ENCODE measurements at places on chromosomes 2 and 18.

DNA sequence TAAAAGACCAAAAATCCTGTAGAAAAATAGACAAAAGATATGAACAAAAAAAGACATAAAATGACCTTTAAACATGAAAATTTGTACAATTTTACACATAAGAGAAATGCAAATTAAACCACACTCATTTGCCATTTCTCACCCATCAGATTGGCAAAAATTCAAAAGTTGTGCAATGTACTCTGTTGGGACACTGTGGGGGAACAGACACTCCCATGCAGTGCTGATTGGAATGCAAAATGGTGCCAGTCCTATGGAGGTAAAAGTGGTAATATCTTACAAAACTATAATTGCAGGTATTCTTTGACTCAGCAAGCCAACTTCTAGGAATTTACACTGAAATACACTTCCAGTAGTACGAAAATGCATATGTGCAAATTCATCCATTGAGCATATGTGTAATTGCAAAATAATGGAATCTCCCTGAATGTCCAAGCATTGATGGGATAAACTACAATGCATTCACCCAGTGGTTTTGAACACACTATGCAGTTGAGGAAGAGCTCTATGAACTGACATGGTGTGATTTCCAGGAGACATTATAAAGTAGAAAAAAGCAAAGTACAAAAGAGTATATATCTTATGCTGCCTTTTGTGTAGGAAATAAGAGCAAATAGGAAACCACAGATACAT lies 201.8 kb upstream of the ZNF521 start:
- no peaks in the 10 kb centered on the region for H3K27me3 ChIP-seq
- no peaks in the 10 kb centered on the region for H3K4me1 ChIP-seq
- no peaks in the 10 kb centered on the region for H3K36me3 ChIP-seq
- no peak overlapping the region for H3K27ac ChIP-seq
- no peak overlapping the region for H3K4me3 ChIP-seq

DNA sequence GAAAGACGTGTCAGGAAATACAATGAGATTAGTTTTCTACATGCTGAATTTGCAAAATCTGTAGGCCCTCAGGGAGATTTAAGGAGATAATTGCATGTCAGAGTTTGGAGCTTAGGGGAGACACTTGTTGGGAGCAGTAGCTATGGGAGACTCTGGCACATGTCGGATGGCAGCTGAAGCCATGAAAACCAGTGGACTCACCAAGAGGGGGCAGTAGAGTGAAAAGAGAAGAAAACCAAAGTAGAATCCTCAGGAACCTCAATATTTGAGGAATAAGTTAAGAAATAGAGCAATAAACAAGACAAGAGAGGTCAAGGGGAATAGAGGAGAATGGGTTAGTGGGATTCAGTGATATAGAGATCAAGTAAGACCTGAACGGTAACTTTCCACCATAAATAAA lies 24.8 kb downstream of the RUFY4 start:
- H3K27ac ChIP-seq, result no peak overlapping the region
- DNase-seq, result no peak
- H3K27me3 ChIP-seq, result peaks cover 19% of the 10 kb centered on the region
- H3K36me3 ChIP-seq, result no peaks in the 10 kb centered on the region
- H3K4me3 ChIP-seq, result no peak overlapping the region

DNA sequence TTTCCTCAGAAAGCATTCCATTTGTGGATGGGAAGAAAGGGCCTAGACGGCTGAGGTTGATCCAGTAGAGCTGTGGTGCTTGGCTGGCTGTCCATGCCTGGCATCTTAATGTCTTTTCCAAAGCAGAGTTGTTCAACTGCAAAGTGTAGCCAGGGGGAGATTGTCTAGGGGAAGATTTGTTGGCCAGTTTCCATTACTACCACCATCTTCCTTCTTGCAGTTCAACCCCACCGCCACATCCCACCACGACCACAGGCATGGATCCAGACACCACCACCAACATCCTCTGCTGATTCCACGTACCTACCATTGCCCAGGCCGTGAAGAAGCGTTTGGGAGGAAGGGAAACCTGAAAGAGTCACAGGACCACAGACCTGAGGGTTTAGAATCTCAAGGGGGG lies 50.7 kb upstream of the HAAO start:
- H3K4me1 ChIP-seq, result no peaks in the 10 kb centered on the region
- DNase-seq, result no peak
- H3K27ac ChIP-seq, result no peak overlapping the region
- H3K4me3 ChIP-seq, result no peak overlapping the region

GRCh38 chr2:11092701-11093335 lies 62.4 kb upstream of the SLC66A3 start:
- H3K36me3 ChIP-seq, result no peaks in the 10 kb centered on the region
- no peak for DNase-seq
- no peak overlapping the region for H3K27ac ChIP-seq
- no peaks in the 10 kb centered on the region for H3K4me1 ChIP-seq
- H3K27me3 ChIP-seq, result peaks cover 26% of the 10 kb centered on the region

DNA sequence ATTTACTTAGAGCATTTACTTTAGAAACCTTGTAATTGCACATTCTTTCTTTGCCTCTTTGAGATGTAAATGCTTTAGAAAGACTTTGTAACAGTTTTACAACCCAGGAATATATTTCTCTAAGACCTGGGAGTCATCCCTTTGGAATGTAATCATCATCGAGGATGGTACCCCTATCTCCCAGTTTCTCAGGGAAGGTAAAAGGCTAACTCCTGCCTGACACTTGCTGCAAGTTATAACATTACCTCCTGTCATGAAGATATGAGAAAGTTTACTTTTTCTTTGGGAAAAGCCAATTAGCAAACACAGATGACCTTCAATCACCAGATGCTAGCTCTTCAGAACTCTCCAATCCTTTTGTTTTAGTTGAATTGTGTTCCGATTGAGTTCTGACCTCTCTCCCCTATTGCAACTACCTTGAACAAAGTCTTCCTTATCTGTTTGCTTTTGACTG lies 420.3 kb upstream of the FSIP2 start:
- H3K27me3 ChIP-seq, result no peaks in the 10 kb centered on the region
- no peak overlapping the region for H3K27ac ChIP-seq
- H3K4me3 ChIP-seq, result no peak overlapping the region
- H3K36me3 ChIP-seq, result no peaks in the 10 kb centered on the region
- no peaks in the 10 kb centered on the region for H3K4me1 ChIP-seq

DNA sequence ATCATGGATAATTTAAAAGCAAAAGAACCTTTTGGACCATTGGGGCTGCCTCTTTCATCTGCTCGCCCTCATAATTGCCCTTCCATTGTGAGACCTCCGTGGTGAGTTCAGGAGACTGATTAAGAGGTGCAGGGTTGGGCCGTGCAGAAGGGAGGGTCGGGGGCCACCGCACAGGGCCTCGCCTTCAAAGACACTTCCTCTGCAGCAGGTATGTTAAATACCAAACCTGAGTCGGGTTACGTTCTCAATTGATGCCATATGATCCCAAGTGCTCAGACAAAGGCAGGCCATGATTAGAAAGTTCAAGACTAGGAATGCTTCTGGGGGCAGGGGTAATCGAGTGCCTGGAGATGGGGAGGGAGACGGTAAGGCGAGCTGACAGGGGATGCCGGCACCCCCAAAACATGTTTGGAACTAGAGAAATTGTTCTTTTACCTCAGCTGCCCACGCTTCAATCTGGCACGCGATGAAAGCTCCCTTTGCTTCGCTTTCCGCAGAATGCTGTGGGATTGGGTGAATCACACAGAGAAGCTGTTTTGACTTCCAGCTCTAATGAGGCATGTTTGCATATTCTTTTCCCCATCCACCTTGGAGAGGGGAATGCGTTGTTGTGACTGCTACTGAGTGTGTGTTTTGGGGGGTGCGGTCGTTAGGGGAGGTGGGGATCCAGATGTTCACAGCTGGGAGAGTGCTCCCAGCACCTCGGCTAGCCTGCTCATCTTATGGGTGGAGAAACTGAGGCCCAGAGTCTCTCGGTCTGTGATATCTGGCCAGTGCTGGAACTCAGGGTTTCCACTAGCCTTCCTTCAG lies 309.1 kb downstream of the MYCN start:
- H3K27me3 ChIP-seq, result peaks cover 5% of the 10 kb centered on the region
- no peaks in the 10 kb centered on the region for H3K36me3 ChIP-seq
- no peak for DNase-seq
- H3K4me3 ChIP-seq, result no peak overlapping the region
- H3K27ac ChIP-seq, result no peak overlapping the region

GRCh38 chr2:45068571-45069140 lies 59.4 kb upstream of the SIX2 start:
- peaks cover 24% of the 10 kb centered on the region for H3K27me3 ChIP-seq
- H3K4me3 ChIP-seq, result no peak overlapping the region
- H3K27ac ChIP-seq, result no peak overlapping the region
- no peak for DNase-seq
- no peaks in the 10 kb centered on the region for H3K4me1 ChIP-seq

DNA sequence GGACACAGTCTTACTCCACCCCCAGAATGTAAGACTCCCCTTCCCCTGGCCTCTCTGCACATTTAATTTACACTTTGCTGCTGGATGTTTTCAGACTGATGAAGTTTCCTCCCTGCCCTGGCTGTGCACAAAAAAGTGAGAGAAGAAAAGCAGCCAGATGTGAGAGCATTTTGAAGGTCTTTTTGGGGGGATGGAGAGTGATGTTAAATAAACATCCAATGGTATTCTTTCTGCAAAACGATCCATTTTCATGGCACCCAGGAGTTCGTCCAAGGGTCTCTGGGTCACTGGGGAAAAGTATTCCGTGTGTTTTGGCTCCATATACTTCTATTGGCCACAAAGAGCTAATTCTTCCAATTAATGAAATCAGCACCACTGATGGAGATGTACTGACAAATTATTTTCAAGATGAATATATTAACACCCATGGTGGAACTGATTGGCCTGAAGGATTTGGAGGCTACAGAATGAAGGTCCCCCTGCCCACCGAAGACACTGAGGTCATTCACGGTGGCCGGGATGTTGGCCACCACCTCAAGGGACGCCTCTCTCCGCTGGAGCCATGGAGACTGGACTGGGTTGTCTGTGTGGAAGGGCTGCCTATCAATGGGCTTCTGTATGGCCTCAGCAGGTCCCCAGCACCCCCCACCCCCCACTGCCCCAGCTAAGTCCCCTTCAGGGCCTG lies 107.6 kb upstream of the PKDCC start:
- no peaks in the 10 kb centered on the region for H3K36me3 ChIP-seq
- H3K27ac ChIP-seq, result no peak overlapping the region
- no peak for DNase-seq
- H3K27me3 ChIP-seq, result peaks cover 17% of the 10 kb centered on the region
- no peak overlapping the region for H3K4me3 ChIP-seq

DNA sequence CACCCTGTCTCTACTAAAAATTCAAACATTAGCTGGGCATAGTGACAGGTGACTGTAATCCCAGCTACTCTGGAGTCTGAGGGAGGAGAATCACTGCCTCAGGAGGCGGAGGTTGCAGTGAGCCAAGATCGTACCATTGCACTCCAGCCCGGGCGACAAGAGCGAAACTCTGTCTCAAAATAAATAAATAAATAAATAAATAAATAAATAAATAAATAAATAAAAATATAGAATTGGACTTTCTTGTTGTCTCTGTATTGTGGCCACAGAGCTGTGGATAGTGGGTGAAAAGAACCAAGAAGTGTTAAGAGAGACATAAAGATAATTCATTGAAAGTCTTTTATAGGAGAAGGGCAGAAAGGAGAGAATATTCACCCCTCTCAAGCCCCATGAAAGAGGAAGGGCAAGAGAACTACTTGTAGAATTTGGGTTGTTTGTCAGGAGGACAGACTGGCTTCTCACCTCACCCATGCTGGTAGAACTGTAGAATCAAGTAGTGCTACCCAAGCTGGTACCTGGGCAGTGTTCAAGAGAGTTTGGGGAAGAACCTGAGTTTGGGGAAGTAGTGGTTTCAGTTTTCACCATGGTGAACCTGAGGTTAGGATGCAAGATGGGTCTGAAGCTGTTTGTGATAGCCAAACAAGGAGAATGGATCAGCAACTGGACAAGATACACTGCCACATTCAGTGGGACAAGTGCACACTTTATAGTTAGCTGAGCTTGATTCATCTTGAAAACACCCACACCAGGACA lies 256.5 kb downstream of the CD226 start:
- no peaks in the 10 kb centered on the region for H3K36me3 ChIP-seq
- H3K27me3 ChIP-seq, result no peaks in the 10 kb centered on the region
- DNase-seq, result no peak
- no peak overlapping the region for H3K4me3 ChIP-seq

GRCh38 chr2:218029366-218030360 lies 26.9 kb upstream of the TNS1 start:
- DNase-seq, result no peak
- no peaks in the 10 kb centered on the region for H3K36me3 ChIP-seq
- H3K27me3 ChIP-seq, result peaks cover 28% of the 10 kb centered on the region
- H3K4me3 ChIP-seq, result no peak overlapping the region
- H3K4me1 ChIP-seq, result peaks cover 5% of the 10 kb centered on the region
- H3K27ac ChIP-seq, result no peak overlapping the region

DNA sequence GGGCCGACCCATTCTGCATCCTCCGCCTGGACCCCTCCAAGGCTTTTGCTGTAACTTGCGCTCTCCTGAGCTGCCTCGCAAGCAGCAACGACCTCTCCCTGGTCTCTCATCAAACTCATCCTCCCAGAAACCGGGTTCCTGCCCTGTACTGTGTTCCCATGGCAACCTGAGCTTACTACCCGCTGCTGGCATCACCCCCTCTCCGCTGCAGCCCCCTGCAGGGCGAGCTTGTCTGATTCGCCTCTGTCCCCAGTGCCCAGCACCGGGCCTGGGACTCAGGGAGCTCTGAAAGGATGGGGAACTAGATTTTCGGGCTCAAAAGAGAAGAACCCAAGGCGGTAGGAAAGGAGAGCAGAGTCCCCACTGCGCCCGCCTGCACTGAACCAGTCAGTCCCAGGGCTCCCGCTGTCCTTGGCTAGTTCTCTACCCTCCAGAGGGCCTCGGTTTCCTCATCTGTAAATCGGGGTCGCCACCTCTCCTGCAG lies 463 bp downstream of the HS1BP3 start:
- peak overlapping the region; percentile 87 for H3K4me3 ChIP-seq
- no peaks in the 10 kb centered on the region for H3K36me3 ChIP-seq
- H3K4me1 ChIP-seq, result peaks cover 37% of the 10 kb centered on the region
- H3K27me3 ChIP-seq, result peaks cover 14% of the 10 kb centered on the region
- peak; percentile 53 for DNase-seq
- H3K27ac ChIP-seq, result peak overlapping the region; percentile 85

GRCh38 chr2:74077636-74078035 lies 70.1 kb downstream of the BOLA3 start:
- peaks cover 2% of the 10 kb centered on the region for H3K4me1 ChIP-seq
- no peaks in the 10 kb centered on the region for H3K27me3 ChIP-seq
- no peak for DNase-seq
- no peak overlapping the region for H3K27ac ChIP-seq
- peaks cover 22% of the 10 kb centered on the region for H3K36me3 ChIP-seq

GRCh38 chr2:54577944-54578647 lies 122.0 kb downstream of the SPTBN1 start:
- H3K36me3 ChIP-seq, result peaks cover 50% of the 10 kb centered on the region
- peak overlapping the region; percentile 22 for H3K4me3 ChIP-seq
- DNase-seq, result no peak
- H3K27ac ChIP-seq, result peak overlapping the region; percentile 79

DNA sequence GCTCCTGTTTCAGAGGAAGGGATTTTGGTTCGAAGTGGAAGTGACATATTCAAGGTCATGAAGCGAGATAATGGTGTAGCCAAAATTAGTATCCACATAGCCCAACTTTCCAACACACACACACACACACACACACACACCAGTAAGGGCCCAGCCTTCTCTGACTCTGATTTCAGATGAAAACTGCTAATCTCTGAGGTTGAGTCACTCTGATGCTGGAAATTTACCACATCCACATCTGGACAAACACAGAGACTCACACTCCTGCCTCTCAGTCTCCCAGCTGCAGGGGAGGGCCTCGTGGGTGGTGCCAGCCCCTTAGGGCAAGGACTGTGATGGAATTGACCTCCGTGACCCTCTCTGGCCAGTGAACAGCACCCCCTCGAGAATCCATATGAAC lies 29.0 kb upstream of the SLC35F6 start:
- no peak overlapping the region for H3K4me3 ChIP-seq
- no peak overlapping the region for H3K27ac ChIP-seq
- peaks cover 41% of the 10 kb centered on the region for H3K27me3 ChIP-seq
